ENCODE measurements at places on chromosomes 16 and 17. TPM values are rescaled to one million over a fixed set of nuclear protein-coding genes. Genes with fewer than 3 reads are reported as not detected.

CRISPLD2 gene
- 27.5 TPM for total RNA-seq

OR4D1 gene
- not detected for total RNA-seq

RDM1 gene
- not detected for total RNA-seq

DNA sequence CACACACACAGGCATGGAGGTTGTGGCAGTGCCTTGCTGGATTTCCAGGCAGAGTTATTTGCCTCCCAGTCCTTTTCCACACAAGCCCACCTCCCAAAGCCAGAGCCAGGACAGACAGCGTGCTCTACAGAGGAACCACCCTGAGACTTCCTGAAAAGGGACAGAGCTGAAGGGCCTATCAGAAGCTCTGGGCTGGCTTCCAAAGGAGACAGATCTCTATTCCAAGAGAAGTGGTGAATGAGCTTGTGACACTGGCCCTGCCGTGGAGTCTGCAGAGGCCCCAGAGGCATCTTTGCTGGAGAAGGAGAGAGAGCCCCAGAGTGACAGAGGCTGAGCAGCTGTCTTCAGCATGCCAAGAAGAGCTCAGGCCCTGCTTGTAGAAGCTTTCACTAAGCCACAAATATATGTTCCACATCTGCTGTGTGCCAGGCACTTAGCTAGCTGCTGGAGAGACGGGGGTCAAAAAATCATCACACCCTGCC is 8.3 kb upstream of the LPCAT2 start:
- H3K4me3 ChIP-seq: no peak overlapping the region
- no peak for DNase-seq
- peaks cover 29% of the 10 kb centered on the region for H3K4me1 ChIP-seq
- no peaks in the 10 kb centered on the region for H3K27me3 ChIP-seq

DNA sequence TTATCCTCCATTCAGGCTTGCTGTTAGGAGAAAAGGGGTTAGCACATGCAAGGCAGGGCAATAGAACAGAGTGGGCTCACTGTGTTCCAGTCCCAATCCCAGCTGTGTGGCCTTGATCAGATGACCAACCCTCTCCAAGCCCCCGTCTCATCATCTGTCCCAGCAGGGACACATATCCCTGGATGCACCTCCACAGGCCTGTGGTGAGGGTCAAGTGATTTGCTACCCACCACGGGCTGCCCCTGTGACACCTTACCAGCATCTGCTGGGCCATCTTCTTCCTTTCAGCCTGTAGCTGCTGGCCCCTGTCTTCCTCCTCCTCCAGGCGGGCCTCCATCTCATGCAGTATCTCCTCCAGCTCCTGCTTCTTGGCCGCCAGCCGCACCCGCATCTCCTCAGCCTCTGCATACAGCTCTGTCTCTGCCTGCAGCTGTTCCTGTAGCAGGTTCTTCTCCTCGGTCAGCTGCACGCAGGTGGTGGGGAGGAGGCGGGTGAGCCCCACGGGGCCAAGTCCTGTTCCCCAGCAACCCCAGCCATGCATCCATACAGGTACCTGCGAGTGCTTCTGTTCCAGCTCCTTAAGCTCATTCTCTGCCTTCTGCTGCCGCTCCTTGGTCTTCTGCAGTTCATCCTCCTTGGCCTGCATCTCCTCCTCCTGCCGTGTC is 91.3 kb downstream of the NDE1 start:
- DNase-seq: no peak
- H3K36me3 ChIP-seq: no peaks in the 10 kb centered on the region
- no peak overlapping the region for H3K27ac ChIP-seq
- no peaks in the 10 kb centered on the region for H3K4me1 ChIP-seq
- no peaks in the 10 kb centered on the region for H3K27me3 ChIP-seq
- H3K4me3 ChIP-seq: no peak overlapping the region

- no peaks in the 10 kb centered on the region for H3K4me1 ChIP-seq
- no peak overlapping the region for H3K27ac ChIP-seq
- no peaks in the 10 kb centered on the region for H3K27me3 ChIP-seq
These were observed 506.2 kb downstream of the WWOX start for GRCh38 chr16:78605548-78606101.

ZMYND15 gene
- total RNA-seq: 0.52 TPM

DNA sequence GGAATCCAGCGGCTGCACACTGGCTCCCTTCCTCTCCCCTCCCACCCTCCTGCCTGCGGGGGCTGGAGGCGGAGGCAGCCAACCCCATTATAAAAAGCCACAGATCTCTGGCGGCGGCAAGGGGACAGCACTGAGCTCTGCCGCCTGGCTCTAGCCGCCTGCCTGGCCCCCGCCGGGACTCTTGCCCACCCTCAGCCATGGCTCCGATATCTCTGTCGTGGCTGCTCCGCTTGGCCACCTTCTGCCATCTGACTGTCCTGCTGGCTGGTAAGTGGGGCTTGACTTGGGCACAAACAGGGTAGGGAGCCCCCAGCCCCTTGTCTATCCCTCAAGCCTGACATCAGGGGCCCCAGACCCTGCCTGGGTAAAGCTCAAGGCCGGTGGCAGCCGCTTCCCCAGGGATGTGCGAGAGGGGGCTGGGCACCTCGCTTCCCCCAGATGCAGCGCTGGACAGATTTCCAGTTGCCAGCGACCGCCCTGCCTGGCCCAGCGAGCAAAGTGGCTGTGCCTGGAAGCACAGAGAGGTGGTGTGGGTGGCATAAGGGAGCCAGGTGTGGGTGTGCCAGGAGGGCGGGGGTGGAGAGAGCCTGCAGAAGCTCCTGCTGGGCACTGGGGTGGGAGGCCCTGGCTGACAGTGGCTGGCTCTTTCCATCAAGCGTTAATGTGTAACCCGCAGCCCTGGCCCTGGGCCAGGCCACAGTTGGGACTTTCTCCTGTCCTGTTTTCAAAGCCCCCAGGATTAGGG is at the start of gene CX3CL1:
Gene CX3CL1, plus strand, starts transcription at position 119 of the 745 bp plus-strand sequence. Its CDS starts 79 bp downstream, at position 198.
- H3K36me3 ChIP-seq: no peaks in the 10 kb centered on the region
- H3K4me3 ChIP-seq: no peak within 1 kb of the TSS
- peak; percentile 87 for DNase-seq
- peak within 1 kb of the TSS; percentile 83 for H3K27ac ChIP-seq
- H3K27me3 ChIP-seq: no peaks in the 10 kb centered on the region
- peaks cover 36% of the 10 kb centered on the region for H3K4me1 ChIP-seq

DNA sequence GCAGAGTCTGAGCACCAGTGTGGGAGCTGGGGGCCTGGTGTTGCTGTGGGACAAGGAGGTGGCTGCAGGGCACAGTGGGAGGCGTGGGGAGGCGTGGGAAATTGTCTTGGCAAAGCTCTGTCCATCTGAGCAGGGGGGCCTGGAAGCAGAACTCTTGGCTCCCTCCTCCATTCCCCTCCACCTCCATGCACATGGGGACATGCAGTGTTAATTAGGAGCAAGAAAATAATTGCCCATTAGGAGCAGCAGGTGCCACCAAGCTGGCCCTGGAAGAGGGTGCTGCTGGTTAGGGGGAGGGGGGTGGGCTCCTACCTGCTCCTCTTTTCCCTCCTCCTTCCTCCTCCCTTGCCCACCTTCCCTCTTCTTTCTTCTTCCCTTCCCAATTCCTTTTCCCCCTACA is 4.5 kb downstream of the TTYH2 start:
- no peak overlapping the region for H3K27ac ChIP-seq
- no peak overlapping the region for H3K4me3 ChIP-seq
- H3K27me3 ChIP-seq: no peaks in the 10 kb centered on the region
- no peak for DNase-seq

DNA sequence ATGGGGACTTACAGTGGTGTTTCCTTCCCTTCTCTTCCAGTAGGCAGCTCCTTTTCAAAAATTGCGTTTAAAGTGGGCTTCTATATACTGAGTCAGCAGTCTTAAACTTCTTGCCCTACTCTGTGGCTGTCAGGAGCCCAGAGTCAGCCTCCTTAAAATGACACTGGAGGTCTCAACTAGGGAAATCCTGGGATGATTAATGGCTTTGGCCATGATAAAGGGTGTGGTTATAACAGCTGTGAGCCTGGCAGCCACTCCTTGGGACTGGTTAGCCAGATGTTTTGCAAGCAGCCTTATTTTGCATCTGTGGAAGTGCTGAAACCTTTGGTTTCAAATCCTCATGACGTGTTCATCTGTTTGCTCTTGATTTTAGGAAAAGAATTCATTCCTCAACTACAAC is 25.0 kb downstream of the TAC4 start:
- peaks cover 6% of the 10 kb centered on the region for H3K36me3 ChIP-seq
- peaks cover 28% of the 10 kb centered on the region for H3K4me1 ChIP-seq
- no peak overlapping the region for H3K27ac ChIP-seq
- no peaks in the 10 kb centered on the region for H3K27me3 ChIP-seq
- H3K4me3 ChIP-seq: no peak overlapping the region
- DNase-seq: no peak

CCDC92B gene
- 0.26 TPM for total RNA-seq

GRCh38 chr16:12061336-12062055 is 85.0 kb downstream of the SNX29 start:
- no peaks in the 10 kb centered on the region for H3K27me3 ChIP-seq
- no peaks in the 10 kb centered on the region for H3K4me1 ChIP-seq
- no peaks in the 10 kb centered on the region for H3K36me3 ChIP-seq
- H3K27ac ChIP-seq: no peak overlapping the region

ZNF624 gene
- 0.52 TPM for total RNA-seq

DNA sequence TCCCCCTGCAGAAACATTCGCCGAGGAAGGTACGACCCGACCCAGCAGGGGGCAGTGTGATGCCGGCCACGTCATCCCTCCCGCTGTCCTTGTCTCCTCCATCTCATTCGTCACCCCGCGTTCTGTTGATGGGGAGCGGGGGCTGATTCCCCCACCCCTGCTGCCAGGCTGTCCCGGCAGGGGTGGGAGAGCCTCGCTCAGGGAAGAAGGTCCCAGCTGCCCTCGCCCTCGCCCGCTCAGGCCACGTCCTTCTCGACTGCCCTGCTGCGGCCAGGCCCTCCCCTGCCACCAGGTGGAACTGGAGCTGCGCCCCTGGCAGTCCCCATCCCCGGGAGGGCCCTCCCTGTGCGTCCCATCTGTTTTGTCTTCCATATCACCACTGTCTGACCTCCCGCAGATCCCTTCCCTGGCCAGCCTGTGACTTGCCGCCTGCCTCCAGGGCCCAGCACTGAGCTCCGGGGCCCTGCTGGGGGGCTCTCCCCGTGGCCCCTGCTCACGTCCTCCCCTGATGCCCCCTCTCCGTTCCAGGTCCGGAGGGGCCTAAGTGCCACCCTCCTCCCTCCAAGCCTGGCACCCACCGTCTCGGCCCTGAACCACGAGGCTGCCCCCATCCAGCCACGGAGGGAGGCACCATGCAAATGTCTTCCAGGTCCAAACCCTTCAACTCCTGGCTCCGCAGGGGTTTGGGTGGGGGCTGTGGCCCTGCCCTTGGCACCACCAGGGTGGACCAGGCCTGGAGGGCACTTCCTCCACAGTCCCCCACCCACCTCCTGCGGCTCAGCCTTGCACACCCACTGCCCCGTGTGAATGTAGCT is 20.6 kb downstream of the ADAM11 start:
- no peak overlapping the region for H3K27ac ChIP-seq
- DNase-seq: peak; percentile 75
- no peak overlapping the region for H3K4me3 ChIP-seq
- no peaks in the 10 kb centered on the region for H3K36me3 ChIP-seq

LRRC46 gene
- total RNA-seq: not detected

GRCh38 chr17:82110298-82110697 is 12.3 kb upstream of the FASN start:
- H3K36me3 ChIP-seq: no peaks in the 10 kb centered on the region
- H3K4me3 ChIP-seq: no peak overlapping the region
- H3K27ac ChIP-seq: peak overlapping the region; percentile 6
- no peaks in the 10 kb centered on the region for H3K27me3 ChIP-seq
- H3K4me1 ChIP-seq: peaks cover 24% of the 10 kb centered on the region
- DNase-seq: no peak

GRCh38 chr17:74403512-74404137 is 28.3 kb upstream of the GPRC5C start:
- H3K4me1 ChIP-seq: peaks cover 8% of the 10 kb centered on the region
- H3K4me3 ChIP-seq: no peak overlapping the region
- no peak for DNase-seq
- no peak overlapping the region for H3K27ac ChIP-seq

PIRT gene
- total RNA-seq: not detected

LGALS9B gene
- not detected for total RNA-seq

GRCh38 chr17:8051831-8052230 is 13.0 kb downstream of the ALOX15B start:
- no peak overlapping the region for H3K4me3 ChIP-seq
- peaks cover 7% of the 10 kb centered on the region for H3K4me1 ChIP-seq
- no peaks in the 10 kb centered on the region for H3K36me3 ChIP-seq
- H3K27ac ChIP-seq: no peak overlapping the region

NEUROD2 gene
- total RNA-seq: not detected

DNA sequence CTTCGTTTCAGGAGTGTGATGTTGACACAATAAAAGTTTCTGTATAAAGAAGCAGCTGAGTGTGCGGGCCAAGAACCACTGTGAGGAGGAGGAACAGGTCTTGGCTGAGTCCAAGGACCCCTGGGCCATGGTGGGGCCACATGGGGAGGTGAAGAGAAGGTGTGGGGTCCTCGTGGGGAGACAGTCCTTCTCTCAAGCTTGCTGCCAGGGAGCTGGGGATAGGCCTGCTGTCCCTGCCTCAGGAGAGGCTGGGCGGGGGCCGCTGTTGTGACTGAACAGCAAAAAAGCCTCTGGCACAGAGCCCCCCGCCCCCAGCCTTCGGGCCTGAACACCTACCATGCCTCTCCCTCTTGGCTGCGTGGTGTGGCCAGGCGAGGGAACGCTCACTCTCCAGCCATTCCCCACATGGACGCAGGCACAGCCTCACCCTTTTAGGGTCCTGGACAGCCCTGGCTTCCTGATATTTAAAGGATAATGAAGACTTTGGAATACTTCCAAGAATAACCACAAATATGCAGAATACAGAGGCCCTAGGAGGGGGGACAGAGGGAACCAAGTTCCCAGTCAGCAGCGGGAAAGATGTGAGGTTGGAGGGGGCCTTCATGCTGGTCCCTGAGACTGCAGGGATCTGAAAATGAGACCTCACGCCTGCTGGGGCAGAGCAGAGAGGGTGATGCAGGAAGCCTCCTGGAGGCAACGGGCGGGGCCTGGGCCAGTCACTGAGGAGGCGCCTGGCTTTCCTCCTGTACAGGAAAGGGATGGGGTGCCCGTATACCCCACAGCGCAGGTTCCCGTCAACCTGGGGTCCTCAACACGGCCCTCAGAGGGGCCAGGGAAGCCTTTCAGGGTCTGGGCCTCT is 100.0 kb upstream of the CREBBP start:
- H3K27me3 ChIP-seq: no peaks in the 10 kb centered on the region
- no peak for DNase-seq
- H3K4me1 ChIP-seq: no peaks in the 10 kb centered on the region
- no peak overlapping the region for H3K4me3 ChIP-seq

GRCh38 chr16:68370581-68371275 is 59.9 kb downstream of the PRMT7 start:
- peaks cover 5% of the 10 kb centered on the region for H3K4me1 ChIP-seq
- H3K4me3 ChIP-seq: no peak overlapping the region
- no peaks in the 10 kb centered on the region for H3K27me3 ChIP-seq
- no peak overlapping the region for H3K27ac ChIP-seq
- no peaks in the 10 kb centered on the region for H3K36me3 ChIP-seq
- DNase-seq: no peak

EVI2A gene
- total RNA-seq: not detected
